ENCODE measurements at places on chromosomes 7 and 10.

GRCh38 chr10:103986360-103986759 lies 19.4 kb downstream of the SLK start:
- no peak for DNase-seq

- no peak for DNase-seq
Observed at GRCh38 chr10:124010563-124011131, 82.8 kb downstream of the CHST15 start.

DNA sequence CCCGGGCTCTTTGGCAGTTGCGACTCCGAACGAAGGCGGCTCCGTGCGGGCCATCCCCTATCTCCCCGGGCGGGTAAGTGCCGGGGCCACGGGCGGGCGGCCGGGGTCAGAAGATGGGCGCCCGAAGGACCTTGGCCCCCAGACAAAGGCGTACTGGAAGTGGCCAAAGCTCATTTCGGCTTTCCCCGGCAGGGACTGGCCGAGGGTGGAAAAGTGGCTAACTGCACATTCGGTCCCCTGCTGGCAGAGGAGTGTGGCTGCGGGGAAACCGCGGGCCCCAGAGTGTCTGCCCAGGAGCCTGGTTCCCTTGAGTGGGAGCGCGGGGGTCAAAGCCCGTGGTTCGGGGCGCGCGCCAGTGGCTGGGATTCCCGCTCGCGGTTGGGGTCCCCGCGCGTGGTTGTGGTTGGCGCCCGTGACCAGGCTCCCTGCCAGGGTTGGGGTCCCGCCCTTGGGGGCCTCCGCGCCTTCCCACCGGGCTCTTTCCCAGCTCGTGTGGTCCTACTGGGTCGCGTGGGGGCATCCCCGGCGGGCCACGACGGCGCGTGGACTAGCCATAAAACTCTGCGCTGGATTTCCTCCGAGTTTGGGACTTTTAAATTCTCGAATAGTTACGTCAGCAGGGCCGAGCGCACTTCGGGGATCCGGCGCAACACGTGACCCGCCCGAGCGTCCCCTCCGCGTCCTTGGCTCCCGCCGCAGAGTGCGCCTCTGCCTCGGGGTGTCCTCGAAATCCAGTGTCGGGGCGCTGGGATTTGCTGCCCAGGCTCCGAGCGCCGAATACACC lies 124.4 kb downstream of the TACC2 start:
- no peak for DNase-seq

DNA sequence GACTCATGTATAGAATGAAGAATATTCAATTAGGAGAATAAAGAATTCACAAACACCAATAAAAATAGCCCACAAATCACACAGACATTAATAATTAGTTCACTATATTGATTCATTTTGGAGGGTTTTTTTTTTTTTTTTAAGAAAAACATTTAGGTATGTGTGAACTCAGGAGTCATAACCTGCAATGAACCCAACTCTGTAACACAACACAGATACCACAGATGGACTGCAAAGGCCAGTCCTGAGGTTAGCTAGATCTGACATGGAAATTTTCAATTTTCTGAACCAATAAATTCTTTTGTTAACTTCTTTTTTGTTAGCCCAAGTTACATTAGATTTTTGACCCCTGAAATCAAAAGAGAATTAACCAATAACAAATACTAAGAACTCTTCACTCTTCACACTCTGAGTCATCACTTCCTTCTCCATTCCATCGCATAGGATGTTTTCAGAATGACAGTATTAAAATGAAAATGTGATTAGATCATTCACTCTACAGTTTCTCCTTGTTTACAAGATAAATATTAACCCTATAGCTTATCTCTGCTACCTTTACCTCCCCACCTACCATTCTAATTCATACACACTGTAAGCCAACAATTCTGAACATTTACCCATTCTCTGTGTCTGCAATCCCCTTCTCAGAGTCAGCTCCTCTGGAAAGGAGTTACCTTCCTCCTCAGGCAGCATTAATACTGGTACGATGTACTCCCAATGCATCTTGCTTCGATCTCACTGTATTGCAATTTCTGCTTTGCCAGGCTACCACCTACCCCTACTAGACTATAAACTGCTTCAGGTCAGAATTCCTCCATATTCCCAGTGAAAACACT lies 141.5 kb downstream of the LRRN3 start:
- DNase-seq = no peak

DNA sequence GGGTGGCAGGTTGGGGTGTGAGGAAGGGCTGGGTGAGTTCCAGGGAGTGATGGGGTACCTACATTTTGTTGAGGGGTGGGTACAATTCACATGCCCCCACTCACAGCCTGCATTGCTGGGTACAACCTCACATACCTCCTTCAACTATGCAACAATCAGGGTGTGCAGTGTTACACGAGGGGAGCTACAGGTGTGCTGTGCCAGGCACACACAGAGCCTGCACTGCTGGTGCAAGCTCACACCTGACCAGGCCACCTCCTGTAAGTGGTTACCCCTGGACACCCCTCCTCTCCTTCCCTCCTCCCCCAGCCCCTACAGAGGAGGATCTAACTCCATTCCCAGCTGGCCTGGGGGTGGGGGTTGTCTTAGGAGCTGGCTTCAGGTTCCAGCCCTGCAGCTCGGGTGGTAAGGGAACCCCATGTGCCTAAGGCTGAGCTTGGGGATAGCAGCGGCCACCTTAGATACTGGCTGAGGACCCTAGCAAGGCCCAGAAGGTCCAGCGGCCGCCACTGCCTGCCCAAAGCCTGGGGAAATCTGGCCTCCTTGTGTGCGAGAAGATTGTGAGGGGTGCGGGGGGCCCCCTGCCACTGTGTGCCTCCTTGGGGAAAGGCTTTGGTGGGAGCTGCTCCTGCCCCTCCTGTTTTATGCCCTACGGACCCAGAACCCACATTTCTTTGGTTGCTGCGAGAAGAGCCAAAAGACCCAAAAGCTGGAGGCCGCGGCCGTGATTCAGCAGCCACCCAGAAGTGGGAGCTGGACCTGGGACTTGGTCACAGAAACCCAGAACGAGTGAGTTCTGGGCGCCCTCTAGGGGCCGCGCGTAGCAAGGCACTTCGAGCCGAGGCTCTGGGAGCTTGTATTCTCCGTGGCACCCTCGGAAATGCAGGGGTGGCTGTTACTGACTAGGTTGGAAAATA lies 10.8 kb downstream of the TLX1 start:
- DNase-seq = peak; percentile 44

GRCh38 chr10:126598009-126598408 lies 72.5 kb downstream of the C10orf90 start:
- DNase-seq = no peak

DNA sequence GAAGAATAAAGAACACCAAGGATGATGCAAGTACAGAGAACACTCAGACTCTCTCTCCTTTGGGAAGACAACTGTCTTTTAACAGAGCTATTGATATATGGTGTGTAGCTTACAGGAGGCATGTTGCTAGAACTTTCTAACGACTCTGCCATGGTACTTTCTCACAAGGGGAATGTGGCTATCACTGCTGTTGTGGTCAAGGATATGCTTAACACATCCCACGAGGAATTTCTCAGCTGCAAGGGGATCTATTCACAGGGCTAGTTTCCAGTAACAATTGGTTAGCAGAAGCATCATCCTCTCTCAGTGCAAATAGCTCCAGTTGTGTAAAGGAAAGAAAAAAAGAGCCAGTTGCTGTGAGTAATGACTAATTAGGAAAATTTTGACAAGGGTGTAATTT lies 826.0 kb downstream of the SORCS1 start:
- DNase-seq = no peak

GRCh38 chr10:77713521-77714280 lies 76.1 kb upstream of the KCNMA1 start:
- DNase-seq = no peak

GRCh38 chr10:33838731-33839130 lies 504.3 kb upstream of the NRP1 start:
- DNase-seq = no peak

- no peak for DNase-seq
Observed at GRCh38 chr10:7218968-7219367, 191.9 kb downstream of the SFMBT2 start.

DNA sequence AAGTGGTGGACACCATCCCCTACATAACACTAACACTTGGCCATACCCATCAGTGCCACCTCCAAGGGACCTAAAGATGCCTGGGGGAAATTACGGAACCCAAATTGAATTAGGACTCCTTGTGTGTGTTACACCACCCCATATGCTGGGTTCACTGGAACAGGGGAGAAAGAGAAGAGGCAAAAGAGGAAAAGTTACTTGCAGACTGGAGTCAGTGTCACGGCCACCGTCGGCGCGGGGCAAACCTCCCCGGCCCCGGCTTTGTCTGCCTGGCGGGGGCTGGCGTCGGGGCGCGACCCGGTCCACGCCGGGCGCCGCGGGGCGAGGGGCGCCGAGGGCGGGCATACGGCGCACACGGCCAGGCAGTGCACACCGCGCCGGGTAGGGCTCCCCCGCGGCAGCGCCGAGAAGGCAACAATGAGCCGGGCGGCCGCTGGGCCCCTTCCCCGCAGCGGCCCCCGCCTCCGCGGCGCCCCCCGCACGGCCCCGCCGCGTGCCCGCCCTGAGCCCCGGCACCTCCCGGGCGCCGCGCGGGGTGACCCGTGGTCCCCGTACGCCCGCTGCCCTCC lies 171.1 kb downstream of the FAM107B start:
- no peak for DNase-seq

DNA sequence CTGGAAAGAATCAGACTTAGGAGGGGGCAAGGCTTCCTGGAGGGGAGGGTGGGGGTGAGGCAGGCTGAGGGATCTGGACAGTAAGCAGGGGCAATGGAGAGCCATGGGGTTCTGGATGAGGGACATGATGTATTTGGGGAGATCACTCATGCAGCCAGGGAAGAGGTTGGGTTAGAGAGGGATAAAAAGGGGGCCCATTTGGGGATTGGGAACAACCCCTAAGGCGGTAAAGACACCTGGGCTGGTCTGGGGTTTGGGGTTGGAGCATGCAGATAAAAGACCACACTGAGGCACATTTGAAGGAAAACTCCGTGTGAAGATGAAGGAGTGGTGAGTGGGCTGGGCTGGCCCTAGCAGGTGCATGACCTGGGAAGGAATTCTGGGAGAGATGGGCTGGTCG lies 30.8 kb downstream of the HIF1AN start:
- DNase-seq = no peak

- no peak for DNase-seq
Observed at GRCh38 chr7:127862525-127862924, 168.7 kb downstream of the LRRC4 start.

GRCh38 chr10:97812696-97813095 lies 36.9 kb upstream of the GOLGA7B start:
- DNase-seq = no peak

GRCh38 chr10:91804126-91804510 lies 5.9 kb downstream of the TNKS2 start:
- DNase-seq = no peak

DNA sequence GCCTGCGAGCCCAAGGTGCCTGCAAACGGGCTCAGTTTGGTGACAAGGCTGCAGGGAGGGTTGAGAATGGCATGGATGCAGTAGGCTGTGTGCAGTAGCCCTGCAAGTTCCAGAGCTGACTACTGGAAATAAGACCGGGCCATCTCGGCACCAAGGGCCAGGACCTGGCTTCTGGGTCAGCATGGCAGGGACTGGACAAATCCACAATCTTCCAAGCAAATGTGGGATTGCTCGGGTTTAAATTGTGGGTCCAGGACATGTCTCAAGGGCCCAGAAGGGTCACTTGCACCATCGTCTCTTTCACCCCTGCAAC lies 78.0 kb downstream of the GPR26 start:
- no peak for DNase-seq

DNA sequence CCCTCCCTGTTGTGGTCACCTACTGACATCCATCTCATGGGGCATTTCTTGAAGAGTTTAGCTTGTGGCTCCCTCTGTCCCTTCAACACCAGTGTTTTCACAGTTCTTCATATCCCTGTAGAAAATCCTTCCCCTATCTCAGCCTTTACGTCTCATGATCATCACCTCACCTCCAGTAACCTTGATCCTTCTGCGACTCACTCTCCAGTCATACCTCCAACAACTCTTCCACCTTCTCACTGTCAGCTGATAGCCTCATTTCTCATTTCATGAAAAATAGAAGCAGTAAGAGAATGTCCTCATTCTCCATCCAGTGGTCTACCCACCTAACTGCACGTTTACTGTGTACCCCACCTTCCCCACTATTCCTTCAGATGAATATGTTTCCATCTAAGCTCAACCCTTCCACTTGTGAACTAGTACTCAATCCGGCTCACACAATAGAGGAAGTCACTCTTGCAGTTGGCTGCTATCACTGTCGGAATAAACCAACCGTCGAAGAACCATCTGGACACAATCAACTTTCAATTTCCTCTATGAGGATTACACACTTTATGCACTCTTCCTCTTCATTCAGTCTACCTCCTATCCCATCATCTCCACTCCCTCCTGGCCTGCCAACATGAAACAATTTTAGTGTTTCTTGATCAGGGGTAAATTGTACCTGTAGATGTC lies 256.0 kb downstream of the AHR start:
- no peak for DNase-seq

DNA sequence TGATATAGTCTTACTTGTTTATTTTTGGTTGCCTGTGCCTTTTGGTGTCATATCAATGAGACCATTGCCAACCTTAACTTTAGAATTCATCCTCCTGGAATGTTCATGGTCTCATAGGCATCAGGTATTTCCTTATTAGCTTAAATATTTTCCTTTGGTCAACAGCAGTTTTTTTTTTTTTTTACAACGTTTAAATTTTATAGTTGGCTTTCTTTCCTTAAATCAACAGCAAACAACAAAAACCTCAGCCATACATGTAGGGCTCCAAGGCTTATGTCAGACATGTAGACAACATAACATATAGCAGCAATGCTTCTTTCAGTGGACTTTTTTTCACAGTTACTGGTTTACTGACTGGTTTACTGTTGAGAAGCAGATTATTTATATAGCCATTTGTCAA lies 22.7 kb downstream of the ENTPD7 start:
- no peak for DNase-seq

- no peak for DNase-seq
Observed at GRCh38 chr7:17492437-17492836, 194.0 kb downstream of the AHR start.

- no peak for DNase-seq
Observed at GRCh38 chr10:12121673-12122072, 7.8 kb upstream of the SEC61A2 start.

- DNase-seq = no peak
Observed at GRCh38 chr10:125187238-125188194, 27.2 kb upstream of the CTBP2 start.

DNA sequence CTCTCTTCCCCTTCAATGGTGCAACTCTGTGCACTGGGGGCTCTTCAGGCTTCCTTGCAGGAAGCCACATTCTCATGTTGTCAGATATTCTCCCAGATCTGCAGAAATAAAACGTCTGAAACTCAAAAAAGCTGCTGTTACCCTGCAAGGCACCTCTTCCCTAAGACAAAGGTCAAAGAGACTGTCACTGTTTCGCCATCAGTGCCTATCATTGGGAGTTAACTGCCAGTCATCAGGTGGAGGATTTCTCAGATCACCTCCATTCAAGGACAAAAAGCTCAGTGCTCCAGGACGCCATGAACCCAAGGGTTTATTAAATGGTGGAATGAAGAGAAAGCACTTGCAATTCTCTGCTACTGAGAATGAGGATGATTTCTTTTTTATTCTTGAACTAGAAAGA lies 144.6 kb upstream of the PALS2 start:
- DNase-seq = no peak

Measured in NCI-H774 (cell line).